ENCODE measurements at places on chromosomes 6 and 20.

- DNase-seq = no peak
Observed at GRCh38 chr6:154956771-154957522, 38.2 kb upstream of the TIAM2 start.

DNA sequence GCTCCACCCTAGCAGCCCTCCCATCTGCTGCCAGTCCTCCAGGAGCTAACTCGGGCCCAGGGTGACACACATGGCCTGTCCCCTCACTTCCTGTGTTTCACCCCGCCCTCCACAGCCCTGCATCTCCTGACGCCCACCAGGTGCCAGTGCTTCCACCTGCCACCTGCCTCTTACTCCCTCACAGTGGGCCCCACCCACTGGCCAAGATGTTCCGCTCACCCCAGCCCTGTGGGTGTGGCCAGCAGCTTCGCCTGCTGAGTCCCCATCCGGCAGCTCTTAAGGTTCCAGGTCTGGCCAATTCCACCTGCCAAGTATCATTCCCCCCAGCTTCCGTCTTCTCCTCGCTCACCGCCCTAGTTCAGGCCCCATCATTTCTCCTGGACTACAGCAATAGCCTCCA, 184.1 kb downstream of the MBOAT1 start:
- no peak for DNase-seq

DNA sequence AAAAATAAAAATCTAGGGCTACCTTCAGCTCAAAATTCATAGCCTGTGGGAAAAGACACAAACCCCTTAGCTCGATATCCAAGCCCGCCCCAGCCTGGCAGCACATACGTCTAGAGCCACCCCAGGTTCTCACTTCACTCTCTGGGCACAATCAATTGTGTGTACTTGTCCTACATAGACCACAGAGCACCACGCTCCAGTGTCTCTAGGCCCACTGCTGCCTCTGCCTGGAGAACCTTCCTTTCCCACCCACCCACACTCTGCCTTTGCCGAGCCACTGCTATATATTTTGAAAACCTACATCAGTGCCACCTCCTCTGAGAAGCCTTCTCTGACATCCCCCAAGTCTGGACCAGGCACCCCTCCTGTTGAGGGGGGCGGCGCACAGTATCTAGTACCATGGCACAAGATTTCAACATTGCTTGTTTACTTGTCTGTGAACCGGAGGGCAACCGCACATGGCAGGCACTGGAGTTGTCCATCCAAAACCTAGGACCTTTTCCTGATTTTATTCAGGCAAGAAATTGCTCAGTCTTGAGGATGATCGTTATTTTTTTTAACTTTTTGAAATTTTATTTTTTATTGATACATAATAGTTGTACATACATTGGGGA, 141.5 kb downstream of the UNC5CL start:
- DNase-seq = no peak

DNA sequence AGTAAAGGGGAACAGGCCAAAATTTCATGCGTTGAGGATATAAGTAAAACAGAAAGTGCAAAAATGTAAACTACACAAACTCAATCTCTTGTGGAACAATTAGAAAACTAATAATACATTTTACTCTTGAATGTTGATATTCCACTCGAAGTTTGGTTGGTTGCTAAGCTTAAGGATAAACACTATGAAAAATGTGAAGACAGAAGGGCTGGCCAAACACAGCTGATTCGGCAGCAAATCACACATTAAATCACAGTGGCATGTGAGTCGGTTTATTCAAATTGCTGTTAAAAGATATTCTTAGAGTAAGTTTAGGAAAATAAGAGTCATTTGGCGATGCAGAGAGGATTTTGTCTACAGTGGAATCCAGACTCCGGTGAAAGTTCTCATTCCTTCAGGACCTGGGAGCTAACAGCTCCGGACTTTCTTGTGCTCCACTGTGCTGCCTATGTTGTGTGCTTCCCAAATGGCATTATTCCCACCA, 1.4 kb upstream of the EPM2A start:
- no peak for DNase-seq

- DNase-seq = no peak
Observed at GRCh38 chr20:61811166-61811565, 254.5 kb downstream of the TAF4 start.

DNA sequence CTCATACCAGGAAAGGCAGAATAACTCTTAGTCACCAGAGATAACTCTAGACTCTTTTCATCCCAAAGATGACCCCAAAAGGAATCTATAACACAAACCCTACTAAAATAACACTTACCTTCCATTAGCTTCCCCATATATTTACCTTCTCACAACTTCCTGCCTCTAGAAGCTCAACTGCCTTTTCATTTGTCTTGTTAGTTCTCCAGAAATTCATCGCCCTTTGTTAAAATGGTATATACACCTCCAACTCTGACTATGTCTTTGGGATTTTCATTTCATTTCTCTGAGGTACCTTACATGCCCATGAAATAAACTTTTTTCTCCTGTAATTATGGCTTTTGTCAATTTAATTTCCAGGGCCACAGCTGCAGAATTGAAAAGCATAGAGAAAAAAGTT, 33.5 kb downstream of the GCM1 start:
- DNase-seq = no peak

DNA sequence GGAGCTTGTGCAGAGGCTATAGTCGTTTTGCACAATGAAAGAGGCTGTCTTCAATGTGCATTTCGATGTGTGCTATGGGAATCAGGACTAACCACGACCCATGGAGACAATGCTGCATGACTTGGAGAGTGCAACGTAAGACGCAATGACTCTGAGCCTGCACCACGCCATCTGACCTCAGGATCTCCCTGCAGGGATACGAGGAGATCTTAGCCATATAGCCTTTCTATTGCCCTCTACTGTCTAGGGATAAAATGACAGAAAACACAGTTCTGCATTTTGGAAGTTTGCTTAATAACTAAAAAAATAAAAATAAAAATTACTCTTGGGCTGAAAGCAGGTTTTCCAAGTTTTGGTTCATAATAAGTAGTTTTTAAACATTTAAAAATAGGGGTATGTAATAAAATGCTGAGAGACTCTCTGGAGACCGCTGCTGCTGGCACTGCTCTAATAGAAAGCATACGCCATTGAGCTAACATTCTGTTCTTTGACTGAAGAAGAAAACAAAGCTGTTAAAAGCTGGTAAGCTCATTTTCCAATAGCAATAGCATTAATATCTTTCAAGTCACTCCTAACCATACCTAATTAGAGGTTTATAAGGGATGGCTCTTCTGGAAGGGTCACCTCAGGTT, 87.2 kb downstream of the PDE7B start:
- no peak for DNase-seq

DNA sequence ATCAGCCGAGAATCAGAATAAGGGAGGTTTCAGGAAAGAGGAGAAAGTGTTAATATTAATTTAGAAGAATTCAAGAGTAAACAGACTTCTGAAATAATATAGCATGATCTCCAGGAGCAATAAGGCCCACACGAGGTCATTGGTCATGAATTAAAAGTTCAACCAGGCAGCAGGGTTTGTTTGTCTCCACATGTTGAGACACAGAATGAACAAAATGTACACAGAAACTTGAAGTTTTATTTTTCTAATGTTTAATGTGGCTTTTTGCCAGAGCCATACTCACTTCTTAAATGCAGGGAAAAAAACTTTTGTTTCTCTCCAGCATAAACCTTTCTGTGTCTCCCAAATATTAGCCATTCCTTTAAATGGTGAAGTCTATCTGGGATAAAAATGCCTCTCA, 504.5 kb downstream of the HDGFL1 start:
- no peak for DNase-seq

DNA sequence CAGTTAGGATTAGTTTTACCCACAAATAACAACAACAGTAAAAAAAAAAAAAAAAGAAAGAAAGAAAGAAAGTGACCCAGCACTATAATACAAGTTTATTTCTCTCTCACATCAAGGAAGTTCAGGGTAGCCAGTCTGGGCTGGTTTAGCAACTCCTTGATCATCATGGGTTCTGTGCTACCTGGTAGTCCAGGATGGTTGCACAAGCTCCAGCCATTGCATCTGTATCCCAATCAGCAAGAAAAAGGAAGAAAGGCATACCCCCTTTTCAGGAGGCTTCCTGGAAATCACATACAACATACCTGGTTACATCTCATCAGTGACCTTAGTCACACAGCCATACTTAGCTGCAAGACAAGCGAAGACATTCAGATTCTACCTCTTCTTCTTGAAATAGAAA, 128.5 kb downstream of the MTHFD1L start:
- DNase-seq = no peak

GRCh38 chr6:65819152-65819551, 112.1 kb upstream of the EYS start:
- no peak for DNase-seq

- DNase-seq = no peak
Observed at GRCh38 chr6:83044091-83044768, 21.4 kb downstream of the UBE3D start.

DNA sequence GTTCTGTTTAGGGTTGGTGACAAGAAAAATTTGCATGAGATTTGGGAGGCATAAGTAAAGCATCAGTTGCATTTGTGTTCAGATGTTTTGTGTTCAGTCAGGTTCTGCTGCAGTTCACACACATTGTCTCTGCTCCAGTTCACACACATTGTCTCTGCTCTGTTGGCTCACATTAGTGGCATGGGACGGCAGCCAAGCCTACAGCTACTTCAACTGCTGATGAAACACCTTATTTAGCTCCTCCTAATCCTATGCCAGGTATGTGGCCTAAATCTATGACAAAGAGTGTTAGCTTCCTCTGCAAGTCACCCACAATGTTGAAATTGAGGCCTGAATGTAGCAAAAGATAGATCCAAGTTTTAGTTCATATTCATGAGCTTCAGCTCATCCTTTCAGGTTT, 278.1 kb upstream of the SYNCRIP start:
- DNase-seq = no peak

- DNase-seq = no peak
Observed at GRCh38 chr6:49633541-49633940, 3.1 kb downstream of the RHAG start.

DNA sequence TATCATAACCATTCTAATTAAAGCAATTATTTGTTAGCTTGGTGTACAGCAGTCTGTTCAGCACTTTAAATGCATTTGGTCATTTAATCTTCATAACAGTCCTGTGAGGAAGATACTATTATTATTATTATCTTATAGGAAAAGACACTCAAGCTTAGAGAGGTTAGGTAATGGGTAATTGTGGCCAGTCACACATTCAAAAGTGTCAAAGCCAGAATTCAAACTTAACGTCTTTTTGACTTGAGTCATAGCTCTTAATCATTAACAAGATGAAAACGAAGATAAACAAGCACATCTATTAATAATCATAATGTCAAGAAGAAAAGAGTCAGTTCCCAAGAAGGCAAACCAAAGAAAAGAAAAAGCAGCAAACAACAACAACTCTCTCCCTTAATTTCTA, 251.0 kb downstream of the SYNE1 start:
- no peak for DNase-seq
